NCI-H1417 treated with DMSO at 0.1 percent for 48 hours (cell line): ENCODE measurements at places on chromosomes 16 and 17.

DNA sequence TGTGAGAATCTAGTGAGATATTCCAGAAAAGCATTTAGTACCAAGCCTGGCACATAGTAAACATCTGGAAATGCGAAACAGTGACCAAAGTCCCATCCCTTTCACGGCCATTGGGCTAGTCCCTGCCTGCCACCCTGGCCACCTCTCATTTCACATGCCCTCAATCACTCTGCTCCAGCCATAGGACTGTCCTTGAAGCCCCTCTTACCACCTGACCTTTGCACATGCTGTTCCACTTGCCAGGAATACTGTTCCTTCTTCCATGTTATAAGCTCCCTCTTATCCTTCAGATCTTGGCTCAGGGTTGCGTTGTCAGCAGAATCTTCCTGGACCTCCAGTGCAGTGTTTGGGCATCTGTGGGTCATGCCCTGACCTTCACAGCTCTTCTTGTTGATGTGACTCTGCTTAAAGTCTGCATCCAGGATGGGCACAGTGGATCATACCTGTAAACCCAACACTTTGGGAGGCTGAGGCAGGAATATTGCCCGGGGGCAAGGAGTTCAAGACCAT is 2.1 kb downstream of the MYO15A start:
- no peak for DNase-seq

DNA sequence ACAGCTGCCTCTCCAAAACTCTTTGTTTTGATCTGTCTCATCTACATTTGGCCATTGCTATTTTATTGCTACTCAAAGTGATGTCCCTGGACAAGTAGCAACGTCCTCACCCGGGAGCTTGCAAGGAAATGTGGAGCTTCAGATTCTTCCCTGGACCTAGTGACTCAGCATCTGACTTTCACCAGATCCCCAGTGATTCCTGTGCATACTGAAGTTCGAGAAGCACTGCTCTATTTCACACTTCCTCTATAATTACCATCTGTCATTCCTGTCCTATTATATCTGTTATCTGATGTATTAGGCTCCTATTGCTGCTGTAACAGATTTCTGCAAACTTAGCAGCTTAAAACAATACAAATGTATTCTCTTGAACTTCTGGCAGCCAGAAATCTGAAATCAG is 28.5 kb upstream of the VAT1L start:
- DNase-seq: no peak

GRCh38 chr16:10859658-10860057 is 17.3 kb upstream of the CIITA start:
- no peak for DNase-seq

- no peak for DNase-seq
Measured at GRCh38 chr16:49376206-49376605, 2.6 kb downstream of the C16orf78 start.

DNA sequence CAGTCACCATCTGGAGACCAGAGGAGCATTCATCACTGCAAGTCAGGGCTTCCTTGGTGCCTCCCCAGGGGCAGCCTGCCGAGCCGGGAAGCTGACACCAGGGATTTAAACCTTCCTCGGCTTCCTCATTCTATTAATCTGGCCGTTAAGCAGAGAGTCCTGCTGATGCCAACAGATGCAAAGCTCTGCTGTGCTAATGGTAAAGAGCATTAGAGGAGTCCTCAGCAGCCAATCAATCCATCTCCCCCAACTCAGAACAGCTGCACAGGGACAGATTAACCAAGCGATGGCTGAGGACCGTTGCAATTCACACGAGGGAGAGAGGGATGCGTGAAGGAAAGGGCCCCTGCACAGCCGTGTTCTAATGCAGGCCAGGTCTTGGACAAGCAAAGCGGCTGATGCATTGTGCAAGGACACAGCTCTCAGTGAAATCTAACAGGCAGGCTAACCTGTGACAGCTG is 116.6 kb downstream of the XYLT1 start:
- no peak for DNase-seq

GRCh38 chr17:79349506-79350400 is 261.1 kb downstream of the RBFOX3 start:
- DNase-seq: no peak

DNA sequence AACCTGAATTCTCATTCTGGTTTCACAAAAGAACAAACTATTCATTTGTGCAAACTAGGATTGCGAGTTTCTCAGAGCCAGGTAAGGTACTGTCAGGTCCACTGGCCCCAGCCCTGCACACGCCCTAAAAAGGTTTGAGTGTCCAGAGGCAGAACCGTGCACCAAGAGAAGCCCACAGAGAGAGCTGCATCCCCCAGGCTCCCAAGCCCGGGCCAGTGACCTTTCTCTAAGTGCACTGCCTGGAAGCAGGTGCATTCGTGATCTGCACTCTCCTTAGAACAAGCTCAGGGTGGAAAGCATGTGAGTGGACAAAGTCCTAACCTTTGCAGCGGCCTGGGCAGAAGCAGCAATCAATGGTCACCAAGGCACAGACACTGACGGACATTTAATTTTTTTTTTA is 26.8 kb downstream of the MEAK7 start:
- no peak for DNase-seq

- DNase-seq: no peak
Measured at GRCh38 chr17:9228408-9229159, 207.3 kb downstream of the NTN1 start.

DNA sequence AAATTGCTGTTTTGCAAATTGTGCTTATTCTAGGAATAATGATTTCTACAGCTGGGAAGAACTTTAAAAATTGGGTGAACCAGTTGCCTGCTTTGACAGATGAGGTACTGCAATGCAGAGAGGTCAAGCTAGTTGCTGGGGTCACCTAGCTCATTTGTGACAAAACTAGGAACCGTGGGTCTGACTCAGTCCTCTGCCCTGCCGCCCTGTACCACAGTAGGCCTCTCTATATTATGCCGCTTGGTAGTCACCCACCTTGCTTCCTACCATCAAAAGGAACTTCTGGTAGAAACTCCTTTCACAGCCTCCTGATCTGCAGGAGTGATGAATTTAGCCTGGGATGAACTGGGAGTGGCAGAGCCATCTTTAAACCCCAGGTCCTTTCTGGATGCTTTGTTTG is 105.7 kb downstream of the PITPNC1 start:
- no peak for DNase-seq

DNA sequence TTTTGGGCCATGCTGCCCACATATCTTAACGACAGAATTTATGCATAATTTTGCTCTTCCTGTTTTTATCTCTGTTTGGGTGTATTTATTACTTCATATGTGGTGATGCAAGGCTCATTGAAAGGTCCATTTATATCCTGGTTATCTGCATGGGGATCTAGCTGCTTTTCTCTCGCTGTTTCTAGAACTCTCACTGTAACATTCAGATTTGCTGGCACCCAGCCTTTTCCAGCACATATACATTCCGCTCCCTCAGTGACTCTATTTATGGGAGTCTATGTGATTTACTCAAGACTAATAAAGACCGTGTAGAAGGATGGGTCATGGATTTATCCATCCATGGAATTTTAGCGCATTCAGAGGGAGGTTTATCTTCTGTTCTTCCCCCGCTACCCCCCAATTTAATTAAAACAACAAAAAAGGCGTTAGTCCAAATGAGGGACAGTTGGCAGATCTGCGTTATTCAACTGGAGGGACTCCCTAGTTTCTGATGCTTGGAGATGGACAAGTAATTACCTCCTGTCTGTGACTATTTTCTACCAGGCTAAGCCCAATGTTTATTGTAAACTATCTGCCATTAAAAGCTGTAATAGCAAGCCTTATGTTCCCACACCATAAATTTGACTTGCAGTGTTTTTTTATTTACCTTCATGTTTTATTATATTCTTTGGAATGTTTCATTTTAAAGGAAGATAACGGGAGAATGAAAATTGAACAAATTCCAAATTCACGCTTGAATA is 19.8 kb upstream of the MARCHF10 start:
- DNase-seq: no peak

- DNase-seq: no peak
Measured at GRCh38 chr16:50666658-50667496, 14.2 kb downstream of the SNX20 start.

DNA sequence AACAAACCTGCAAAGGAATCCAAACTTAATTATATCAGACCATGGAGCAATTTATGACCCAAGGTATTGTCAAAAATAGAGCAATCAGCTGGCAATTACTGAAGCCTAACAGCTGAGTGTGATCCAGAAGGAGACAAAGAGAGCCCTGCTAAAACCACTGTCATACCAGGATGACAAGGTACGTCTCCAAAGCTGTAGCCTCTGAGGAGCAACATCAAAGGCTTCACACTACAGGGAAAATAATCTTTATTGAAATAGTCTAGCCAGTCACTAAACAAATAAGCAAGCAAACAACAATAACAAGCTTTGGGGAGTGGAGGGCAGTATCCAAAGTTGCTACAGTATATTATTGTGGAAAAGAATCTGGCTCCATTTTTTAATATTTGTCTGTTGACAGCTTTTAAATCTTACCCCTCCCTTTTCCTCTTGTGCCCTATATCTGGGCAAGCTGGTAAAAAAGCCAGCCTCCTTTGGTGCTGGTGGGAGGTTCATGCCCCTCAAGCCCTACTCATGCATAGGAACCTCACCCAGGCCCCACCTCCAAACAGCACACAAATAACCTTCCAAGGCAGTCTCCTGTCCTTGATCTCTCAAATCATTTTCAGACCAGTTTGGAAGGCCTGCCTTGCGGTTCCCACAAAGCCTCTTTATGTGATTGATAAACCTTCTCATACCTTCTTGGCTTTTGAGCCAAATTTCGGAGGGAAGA is 73.7 kb downstream of the ITFG1 start:
- no peak for DNase-seq
